Pulmonary artery endothelial cell (primary cell): ENCODE measurements at places on chromosomes 3 and 15.

DNA sequence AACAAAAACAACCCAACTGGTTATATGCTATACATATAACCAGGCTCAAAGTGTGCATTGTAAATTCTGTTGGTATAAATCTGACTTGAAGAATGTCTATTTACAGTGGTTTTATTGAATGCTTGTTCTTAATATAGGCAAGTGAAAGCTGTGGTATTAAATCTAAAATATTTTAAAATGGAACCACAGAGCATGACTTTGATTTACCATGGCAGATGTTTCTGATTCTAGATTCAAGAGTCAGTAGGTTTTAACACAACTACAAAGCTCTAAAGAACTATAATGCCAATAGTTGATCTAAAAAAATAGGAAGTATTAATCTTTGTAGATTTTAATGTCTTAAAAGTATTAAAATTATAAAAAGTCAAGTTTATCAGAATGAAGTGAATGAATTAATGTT lies 141.9 kb upstream of the PLSCR5 start:
- DNase-seq = no peak

DNA sequence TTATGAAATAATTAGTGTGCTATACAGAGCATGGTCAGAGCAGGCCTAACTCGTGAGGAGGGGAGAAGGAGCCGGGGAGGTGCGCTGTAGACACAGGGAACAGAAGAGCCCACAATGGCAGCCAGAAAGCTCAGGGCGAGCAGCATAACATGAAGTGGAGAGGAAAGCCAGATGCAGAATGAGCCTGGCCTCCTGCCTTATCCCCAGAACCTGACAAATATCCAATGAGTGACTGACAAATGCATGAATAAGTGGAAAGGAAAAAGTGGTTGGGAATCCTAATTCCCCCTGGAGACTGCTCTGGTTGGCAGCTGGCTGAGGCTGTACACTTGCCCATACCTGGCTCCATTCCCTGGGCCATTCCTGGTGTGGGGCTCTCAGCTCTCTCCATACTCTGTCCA lies 9.2 kb upstream of the MST1R start:
- DNase-seq = no peak

- DNase-seq = no peak
Measured at GRCh38 chr3:154240235-154240634, 84.1 kb downstream of the DHX36 start.

- no peak for DNase-seq
Measured at GRCh38 chr3:146969356-146969755, 364.2 kb upstream of the PLSCR5 start.

DNA sequence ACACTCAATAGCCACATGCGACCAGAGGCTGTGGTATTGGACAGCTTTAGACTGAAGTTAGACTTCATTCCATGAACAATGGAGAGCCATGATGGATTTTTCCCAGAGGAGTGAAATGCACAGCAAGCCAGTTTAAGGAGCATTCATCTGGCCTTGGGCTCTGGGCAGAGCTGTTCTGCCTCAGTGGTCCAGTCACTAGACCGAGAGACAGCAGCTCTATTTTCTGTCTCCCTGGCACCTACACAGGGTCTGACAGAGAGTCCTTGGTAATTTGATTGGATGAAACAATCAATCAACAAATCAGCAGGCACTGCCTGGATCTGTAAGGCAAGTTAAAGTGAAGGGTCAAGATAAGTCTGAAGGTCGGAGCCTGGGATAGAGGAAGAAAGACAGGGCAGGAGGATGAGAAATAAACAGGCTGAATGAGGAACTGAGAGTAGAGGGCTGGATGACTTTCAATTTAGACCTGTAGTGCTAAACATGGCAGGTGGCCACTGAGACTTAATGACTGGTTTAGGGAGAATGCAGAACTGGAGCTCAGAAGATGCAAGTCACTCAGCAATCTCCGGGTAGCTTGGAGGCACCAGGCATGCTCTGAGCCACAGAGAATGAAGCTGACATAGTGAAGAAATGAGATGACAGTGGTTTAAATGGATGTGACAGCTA lies 98.5 kb upstream of the SLC25A36 start:
- DNase-seq = no peak

DNA sequence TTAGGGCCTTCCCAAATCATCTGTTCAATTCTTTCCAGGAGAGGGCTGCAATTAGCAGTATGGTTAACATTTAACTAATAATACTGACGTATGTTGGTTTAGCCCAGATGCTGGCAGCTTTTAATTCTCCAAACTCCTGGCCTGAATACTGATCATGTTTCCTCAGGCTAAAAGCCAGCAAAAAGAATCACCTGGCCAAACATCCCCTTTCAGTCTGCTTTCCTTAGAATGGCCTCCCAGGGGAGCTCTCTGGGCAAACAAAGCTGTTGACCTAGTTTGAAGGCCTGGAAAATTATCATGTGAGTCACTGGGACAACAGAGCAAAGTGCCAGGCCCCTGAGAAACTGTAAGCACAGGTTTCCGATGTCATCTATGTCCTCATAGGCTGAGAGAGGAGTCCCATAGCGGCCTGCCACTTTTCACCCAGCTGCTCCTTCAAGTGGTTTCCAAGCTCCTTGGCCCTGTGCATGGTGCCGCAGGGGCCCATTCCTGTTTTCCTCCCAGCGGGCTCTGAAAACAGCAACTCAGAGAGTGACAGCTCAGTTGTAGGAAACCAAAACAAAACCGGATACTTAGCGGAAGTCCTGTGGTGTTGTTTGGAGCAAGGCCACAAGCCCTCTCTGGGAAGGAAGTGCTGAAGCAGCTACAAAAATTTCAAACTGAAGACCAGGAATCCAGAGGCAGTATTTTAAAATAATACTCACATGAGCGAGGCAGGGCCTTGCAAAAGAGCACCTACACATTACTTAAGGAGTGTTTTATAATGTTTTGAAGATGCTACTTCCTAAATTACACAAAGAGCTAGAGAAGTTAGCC lies 36.5 kb upstream of the RAB11A start:
- peak; percentile 86 for DNase-seq

- DNase-seq = no peak
Measured at GRCh38 chr3:56688191-56688590, 5.1 kb upstream of the TASOR start.

GRCh38 chr3:66464512-66464894 lies 36.3 kb downstream of the LRIG1 start:
- DNase-seq = no peak

- no peak for DNase-seq
Measured at GRCh38 chr3:172905451-172905850, 154.9 kb downstream of the ECT2 start.

DNA sequence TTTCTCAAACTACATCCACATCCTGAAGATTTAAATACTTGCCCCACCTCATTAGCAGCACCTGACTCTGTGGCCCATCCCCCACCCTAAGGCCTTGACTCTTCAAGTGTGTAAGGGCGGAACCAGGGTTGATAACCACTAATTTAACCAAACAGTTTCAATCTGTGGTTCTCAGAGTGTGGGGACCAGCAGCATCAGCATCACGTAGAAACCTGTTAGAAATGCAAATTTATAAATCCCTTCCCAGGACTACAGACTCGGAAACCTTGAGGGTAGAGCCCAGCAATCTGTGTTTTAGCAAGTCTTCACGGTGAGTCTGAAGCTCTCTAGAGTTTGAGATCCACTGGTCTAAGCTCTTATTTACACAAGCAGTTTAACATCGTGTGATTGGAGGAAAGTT lies 12.4 kb downstream of the GNB4 start:
- DNase-seq = no peak

GRCh38 chr3:184556582-184557347 lies 4.8 kb upstream of the EPHB3 start:
- no peak for DNase-seq

DNA sequence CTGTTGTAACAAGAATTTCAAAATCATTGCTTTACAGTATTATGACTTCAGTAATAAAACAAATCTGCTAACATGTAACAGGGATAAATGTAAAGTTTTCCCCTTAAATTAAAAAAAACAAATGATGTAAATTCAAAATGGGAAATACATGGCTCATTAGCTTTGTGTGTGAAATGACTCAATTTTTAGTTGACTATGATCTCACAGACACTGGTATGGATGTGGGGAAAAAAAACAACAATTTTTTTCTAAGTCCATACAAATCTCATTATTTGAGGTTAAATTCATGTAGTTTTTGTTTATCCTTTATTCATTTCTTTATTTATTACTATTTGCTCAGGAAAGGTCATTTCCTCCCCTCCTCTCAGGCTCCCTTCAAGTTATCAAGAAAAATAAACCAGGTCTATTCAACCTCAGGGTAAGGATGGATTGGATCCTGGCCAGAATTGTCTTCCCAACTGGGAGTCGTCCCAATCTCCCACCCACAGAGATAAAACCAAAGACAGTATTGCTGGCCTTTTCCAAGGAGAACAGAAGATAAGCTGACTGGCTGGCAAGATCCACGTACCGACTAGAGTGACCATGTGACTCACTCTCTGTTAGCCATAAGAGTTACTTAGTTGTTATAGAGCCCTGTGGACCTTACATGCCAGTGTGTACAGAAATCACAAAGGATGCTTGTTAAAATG lies 373.3 kb downstream of the GAP43 start:
- DNase-seq = no peak

DNA sequence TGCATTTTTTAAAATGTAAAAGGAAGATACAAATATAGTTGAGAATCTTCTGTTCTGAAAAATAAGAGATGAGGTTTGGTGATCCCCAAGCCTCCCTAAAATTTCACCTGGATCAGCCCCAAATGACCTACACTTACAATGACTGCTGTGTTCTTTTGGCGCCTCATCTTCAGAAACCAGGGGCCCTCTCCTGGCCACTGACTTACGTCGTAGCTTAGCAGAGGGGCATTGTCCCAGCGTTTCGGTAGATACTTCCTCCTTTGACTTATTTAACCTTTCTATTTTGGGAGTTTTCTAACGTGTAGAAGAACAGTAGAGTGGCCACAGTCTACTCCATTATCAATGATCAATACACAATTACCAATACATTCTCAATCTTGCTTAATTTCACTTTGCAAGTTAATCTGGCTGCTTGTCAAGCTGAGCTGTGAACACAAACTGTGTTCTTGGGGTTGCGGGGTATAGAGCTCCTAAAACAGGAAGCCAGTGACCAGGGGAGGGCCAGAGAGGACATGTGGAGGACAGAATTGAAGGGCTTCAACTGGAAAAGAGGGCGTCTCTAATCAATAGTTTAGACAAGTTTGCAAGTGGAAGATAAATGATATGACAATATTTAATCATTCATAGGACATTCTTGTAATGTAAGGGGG lies 419.5 kb downstream of the LPP start:
- DNase-seq = no peak

- DNase-seq = no peak
Measured at GRCh38 chr3:43142472-43142871, 36.6 kb upstream of the POMGNT2 start.

DNA sequence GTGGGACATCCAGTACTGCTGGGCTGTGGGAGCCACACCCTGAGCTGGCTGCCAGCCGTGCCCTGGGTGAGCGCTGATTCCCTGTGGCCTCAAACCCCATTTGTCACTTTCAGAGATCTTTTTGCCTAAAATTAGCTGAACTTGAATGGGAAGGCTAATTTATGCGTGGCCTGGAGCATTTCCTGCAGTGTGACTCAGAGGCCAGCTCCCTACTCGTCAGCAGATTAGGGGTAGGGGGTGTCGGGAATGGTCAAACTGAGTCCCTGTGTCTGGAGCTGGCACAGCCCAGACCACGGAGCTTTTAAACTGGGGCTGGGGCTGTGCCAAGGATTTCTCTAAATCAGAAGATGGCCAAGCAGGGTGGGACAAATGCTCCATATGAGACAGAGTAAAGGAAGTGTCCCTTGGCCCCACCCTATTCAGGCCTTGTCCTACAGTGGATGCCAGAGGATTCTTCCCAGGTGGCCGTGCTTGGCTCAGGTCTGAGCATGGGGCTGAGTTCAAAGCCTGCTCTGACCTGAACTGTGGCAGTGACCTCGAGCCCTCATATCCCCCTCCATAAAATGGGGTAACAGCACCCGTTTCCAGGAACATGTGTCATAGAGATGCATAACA lies 59.7 kb downstream of the ATP2B2 start:
- no peak for DNase-seq

GRCh38 chr3:26587571-26587970 lies 35.0 kb upstream of the LRRC3B start:
- no peak for DNase-seq

GRCh38 chr3:30228302-30228631 lies 378.1 kb upstream of the TGFBR2 start:
- DNase-seq = no peak

- no peak for DNase-seq
Measured at GRCh38 chr3:9915254-9916141, 1.4 kb upstream of the IL17RC start.

- no peak for DNase-seq
Measured at GRCh38 chr3:129050556-129051295, 9.9 kb upstream of the GP9 start.

DNA sequence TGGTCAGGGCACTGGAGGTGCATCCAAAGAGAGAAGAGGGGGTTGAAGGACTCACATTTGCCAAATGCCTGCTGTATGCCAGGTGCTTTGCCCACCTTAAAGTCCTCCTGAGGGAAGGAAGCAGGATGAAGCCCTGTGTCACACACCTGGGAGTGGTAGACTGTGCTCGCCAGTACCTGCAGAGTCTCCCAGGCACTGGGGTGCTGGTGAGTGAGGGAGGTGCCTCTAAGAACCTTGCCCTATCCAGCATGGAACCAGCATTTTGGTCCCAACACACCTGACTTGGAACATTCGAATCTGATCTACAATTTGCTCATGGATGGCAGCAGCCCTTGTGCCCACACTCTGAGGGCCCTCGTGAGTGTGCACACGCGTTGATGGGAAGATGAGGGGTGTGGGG lies 76.7 kb downstream of the SEC22A start:
- DNase-seq = no peak

GRCh38 chr3:126678693-126679317 lies 23.9 kb upstream of the TXNRD3 start:
- DNase-seq = no peak

- no peak for DNase-seq
Measured at GRCh38 chr3:133693821-133694220, 32.1 kb upstream of the TOPBP1 start.

GRCh38 chr15:89192136-89192535 lies 29.2 kb downstream of the RLBP1 start:
- no peak for DNase-seq

DNA sequence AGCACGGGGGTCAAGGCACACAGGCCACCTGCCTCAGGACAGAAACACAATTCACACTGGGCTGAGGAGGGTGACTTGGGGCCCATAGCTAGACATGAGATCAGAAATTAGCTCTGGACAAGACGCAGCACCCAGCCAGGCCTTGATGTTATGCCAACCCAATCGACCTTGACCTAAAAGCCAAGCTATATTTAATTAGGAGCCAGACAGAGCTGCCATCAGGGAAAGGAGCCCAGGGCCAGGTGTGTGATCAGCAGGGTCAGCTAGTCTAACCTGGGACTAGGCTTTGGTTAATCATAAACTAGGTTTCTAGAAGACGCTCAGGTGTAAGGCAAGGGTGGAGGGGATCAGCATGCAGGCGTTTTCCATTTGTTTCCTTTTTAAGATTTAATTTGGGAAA lies 23.9 kb upstream of the SLC25A36 start:
- DNase-seq = no peak

GRCh38 chr3:549636-550035 lies 353.1 kb downstream of the CHL1 start:
- DNase-seq = no peak

GRCh38 chr3:97815149-97815917 lies 6.5 kb upstream of the CRYBG3 start:
- no peak for DNase-seq
